Uterine smooth muscle cell (primary cell): ENCODE measurements at places on chromosomes 11 and 22. TPM values are rescaled to one million over a fixed set of nuclear protein-coding genes. Genes with fewer than 3 reads are reported as not detected.

SDHD gene
- 127 and 142 TPM in 2 replicates for total RNA-seq

APOL5 gene
- not detected in 2 replicates for total RNA-seq

UBQLN3 gene
- 0.12 TPM in 1 of 2 replicates, not detected in the other for total RNA-seq

NAALAD2 gene
- total RNA-seq = 1.7 and 5.6 TPM in 2 replicates

CTSF gene
- total RNA-seq = 5.9 and 20.6 TPM in 2 replicates

DAGLA gene
- 3.5 and 3.8 TPM in 2 replicates for total RNA-seq

AQP11 gene
- total RNA-seq = 2.5 and 9.1 TPM in 2 replicates

VWCE gene
- total RNA-seq = 0.11 and 0.62 TPM in 2 replicates

SRSF8 gene
- total RNA-seq = 10.6 and 13.6 TPM in 2 replicates

DCHS1 gene
- total RNA-seq = 35.2 and 50.1 TPM in 2 replicates

AHNAK gene
- 598 and 812 TPM in 2 replicates for total RNA-seq

ZNF70 gene
- total RNA-seq = 3.0 and 4.7 TPM in 2 replicates

SLC43A1 gene
- total RNA-seq = 18.0 and 22.5 TPM in 2 replicates

SNX32 gene
- 0.44 and 0.75 TPM in 2 replicates for total RNA-seq

GNG3 gene
- total RNA-seq = not detected in 2 replicates

MS4A15 gene
- not detected in 2 replicates for total RNA-seq

BBOX1 gene
- under 0.01 TPM in 1 of 2 replicates, not detected in the other for total RNA-seq

TSSK2 gene
- total RNA-seq = not detected in 2 replicates

SELENOM gene
- total RNA-seq = 69.8 and 146 TPM in 2 replicates

SLC22A12 gene
- not detected in 2 replicates for total RNA-seq

SIK2 gene
- 5.9 and 6.1 TPM in 2 replicates for total RNA-seq

SF3A1 gene
- 18.7 and 21.4 TPM in 2 replicates for total RNA-seq

OR10A2 gene
- not detected in 2 replicates for total RNA-seq

CNGA4 gene
- total RNA-seq = under 0.01 TPM in 1 of 2 replicates, not detected in the other

NTM gene
- total RNA-seq = 48.8 and 82.5 TPM in 2 replicates

RPS3 gene
- 1,878 and 2,289 TPM in 2 replicates for total RNA-seq

DEUP1 gene
- total RNA-seq = under 0.01 and 0.33 TPM in 2 replicates

PARVG gene
- not detected in 2 replicates for total RNA-seq

ENTHD1 gene
- not detected in 2 replicates for total RNA-seq

DEPDC7 gene
- 6.6 and 7.9 TPM in 2 replicates for total RNA-seq

C11orf91 gene
- not detected in 2 replicates for total RNA-seq

P2RX6 gene
- total RNA-seq = 0.44 and 2.5 TPM in 2 replicates

GLYAT gene
- total RNA-seq = not detected in 2 replicates

DDT gene
- total RNA-seq = 79.0 and 103 TPM in 2 replicates

SREBF2 gene
- 53.5 and 101 TPM in 2 replicates for total RNA-seq

CRYAB gene
- total RNA-seq = 2.5 and 6.0 TPM in 2 replicates

NEFH gene
- total RNA-seq = 0.37 and 0.44 TPM in 2 replicates

ROM1 gene
- total RNA-seq = 2.3 and 2.9 TPM in 2 replicates

P4HA3 gene
- 6.0 and 21.9 TPM in 2 replicates for total RNA-seq

CCDC89 gene
- total RNA-seq = 4.0 and 7.9 TPM in 2 replicates

C11orf24 gene
- total RNA-seq = 28.6 and 68.5 TPM in 2 replicates

SYCE3 gene
- not detected in 2 replicates for total RNA-seq

NXPE2 gene
- total RNA-seq = under 0.01 and 0.11 TPM in 2 replicates

CDKN1C gene
- total RNA-seq = 8.1 and 13.7 TPM in 2 replicates

FXYD6 gene
- total RNA-seq = 0.22 and 0.37 TPM in 2 replicates

BIK gene
- total RNA-seq = not detected in 2 replicates

CNIH2 gene
- 0.11 and 0.25 TPM in 2 replicates for total RNA-seq

OR51G1 gene
- total RNA-seq = not detected in 2 replicates

TUG1 gene
- 36.1 and 38.4 TPM in 2 replicates for total RNA-seq

GUCY1A2 gene
- 0.66 and 1.7 TPM in 2 replicates for total RNA-seq

TRIM49C gene
- not detected in 2 replicates for total RNA-seq

APLNR gene
- total RNA-seq = not detected in 2 replicates

LARGE2 gene
- total RNA-seq = not detected in 2 replicates

ABCC8 gene
- not detected in 2 replicates for total RNA-seq

OR51E2 gene
- total RNA-seq = under 0.01 and 0.11 TPM in 2 replicates

TMPRSS5 gene
- under 0.01 and 0.50 TPM in 2 replicates for total RNA-seq

NDUFA6 gene
- 52.0 and 60.6 TPM in 2 replicates for total RNA-seq

MYBPC3 gene
- total RNA-seq = not detected in 2 replicates

SERGEF gene
- total RNA-seq = 21.4 and 28.7 TPM in 2 replicates
